Activated CD4-positive, alpha-beta T cell treated with anti-CD3 and anti-CD28 coated beads, Interleukin-2, amount 10 ng/mL, durations not matched to agents 24 days and 14 days (primary cell): ENCODE measurements at places on chromosomes 4 and X. TPM values are rescaled to one million over a fixed set of nuclear protein-coding genes. Genes with fewer than 3 reads are reported as not detected.
A peak's percentile ranks its signal among the peaks of the same experiment; 100 is the strongest.

DNA sequence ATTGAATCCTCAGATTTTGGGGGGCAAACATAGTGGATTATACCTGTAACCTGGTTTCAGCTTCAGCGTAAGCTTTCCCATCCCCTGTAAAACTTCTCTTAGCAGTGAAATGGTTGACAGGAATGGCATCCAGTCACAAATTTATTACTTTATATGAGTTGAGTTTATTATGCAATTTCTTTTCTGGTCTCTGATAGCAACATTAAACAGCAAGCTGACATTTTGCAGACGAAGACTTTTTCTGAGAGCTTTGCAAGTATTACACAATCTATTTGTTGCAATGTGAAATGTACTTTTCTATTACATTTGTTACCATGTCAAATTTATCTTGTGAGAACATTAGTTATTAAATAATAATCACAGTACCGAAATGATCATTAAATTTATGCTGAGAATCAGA, 60.6 kb downstream of the GSPT2 start:
- DNase-seq = no peak
- peaks cover 10% of the 10 kb centered on the region for H3K4me1 ChIP-seq
- H3K27me3 ChIP-seq = no peaks in the 10 kb centered on the region
- H3K4me3 ChIP-seq = peak overlapping the region; percentile 100
- H3K27ac ChIP-seq = no peak overlapping the region
- H3K36me3 ChIP-seq = peaks cover 8% of the 10 kb centered on the region

GRCh38 chr4:38539501-38539900, 124.5 kb upstream of the KLF3 start:
- no peak overlapping the region for H3K27ac ChIP-seq
- no peaks in the 10 kb centered on the region for H3K4me1 ChIP-seq
- peaks cover 26% of the 10 kb centered on the region for H3K27me3 ChIP-seq
- H3K36me3 ChIP-seq = no peaks in the 10 kb centered on the region
- H3K4me3 ChIP-seq = no peak overlapping the region
- DNase-seq = no peak

DNA sequence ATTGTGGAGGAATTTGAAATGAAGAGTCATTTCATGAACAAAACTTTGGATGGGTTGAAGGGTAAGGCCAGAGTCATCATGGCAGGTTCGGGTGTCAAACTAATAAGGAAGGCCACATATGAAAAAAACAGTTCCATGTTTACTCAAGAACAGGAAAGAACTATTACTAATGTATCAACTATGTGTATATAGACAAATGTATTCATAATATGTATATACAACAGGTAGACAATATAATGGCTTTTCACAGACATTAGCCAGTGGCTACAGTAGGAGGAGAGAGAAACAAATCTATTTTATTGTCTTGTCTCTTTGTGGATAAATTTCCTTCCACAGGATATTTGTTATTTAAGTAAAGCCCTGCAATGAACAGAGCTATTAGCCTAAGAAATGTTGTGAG, 101.1 kb downstream of the CBLL2 start:
- no peak for DNase-seq
- H3K4me3 ChIP-seq = no peak overlapping the region
- no peaks in the 10 kb centered on the region for H3K36me3 ChIP-seq
- no peaks in the 10 kb centered on the region for H3K27me3 ChIP-seq

- DNase-seq = no peak
- no peaks in the 10 kb centered on the region for H3K36me3 ChIP-seq
Measured at GRCh38 chr4:41102414-41103092, 111.8 kb downstream of the APBB2 start.

DNA sequence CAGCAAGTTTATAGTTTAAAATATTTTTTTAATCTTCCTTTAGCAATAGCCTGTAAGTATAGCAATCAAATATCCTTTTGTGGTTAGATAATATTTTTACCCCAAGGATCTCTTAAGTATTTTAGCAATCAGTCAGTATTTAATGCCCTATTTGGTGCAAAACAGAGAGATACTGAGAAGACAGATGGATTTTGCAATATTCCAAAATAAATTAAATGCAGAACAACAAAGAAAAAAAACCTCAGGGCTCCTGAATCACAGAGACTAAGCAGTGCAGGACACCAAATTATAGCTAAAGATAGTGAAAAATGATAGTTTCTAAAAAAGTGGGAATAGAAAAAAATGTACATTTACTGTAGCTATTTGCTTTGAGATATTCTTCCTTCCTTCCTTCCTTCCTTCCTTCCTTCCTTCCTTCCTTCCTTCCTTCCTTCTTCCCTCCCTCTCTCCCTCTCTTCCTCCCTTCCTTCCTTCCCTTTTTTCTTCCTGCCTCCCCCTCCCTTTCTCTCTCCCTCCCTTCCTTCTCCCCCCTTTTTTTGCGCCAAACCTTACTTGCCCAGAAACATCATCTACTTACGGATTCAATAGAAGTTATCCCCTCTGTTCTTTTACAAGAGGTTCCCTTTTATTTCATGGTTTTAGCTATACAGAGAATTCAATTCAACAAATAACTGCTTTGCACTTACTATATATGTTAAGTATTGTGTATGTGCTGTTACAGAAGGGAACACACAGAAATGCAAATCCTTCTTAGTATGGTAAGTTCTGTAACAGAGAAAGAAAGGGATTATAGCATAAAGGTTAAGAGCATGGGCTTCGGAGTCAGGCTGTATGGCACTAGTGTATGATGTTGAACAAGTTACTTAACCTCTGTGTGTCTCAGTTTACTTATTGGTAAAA, 219.0 kb downstream of the CPE start:
- H3K27ac ChIP-seq = no peak overlapping the region
- no peaks in the 10 kb centered on the region for H3K27me3 ChIP-seq
- H3K36me3 ChIP-seq = no peaks in the 10 kb centered on the region
- no peak for DNase-seq
- H3K4me3 ChIP-seq = no peak overlapping the region

DNA sequence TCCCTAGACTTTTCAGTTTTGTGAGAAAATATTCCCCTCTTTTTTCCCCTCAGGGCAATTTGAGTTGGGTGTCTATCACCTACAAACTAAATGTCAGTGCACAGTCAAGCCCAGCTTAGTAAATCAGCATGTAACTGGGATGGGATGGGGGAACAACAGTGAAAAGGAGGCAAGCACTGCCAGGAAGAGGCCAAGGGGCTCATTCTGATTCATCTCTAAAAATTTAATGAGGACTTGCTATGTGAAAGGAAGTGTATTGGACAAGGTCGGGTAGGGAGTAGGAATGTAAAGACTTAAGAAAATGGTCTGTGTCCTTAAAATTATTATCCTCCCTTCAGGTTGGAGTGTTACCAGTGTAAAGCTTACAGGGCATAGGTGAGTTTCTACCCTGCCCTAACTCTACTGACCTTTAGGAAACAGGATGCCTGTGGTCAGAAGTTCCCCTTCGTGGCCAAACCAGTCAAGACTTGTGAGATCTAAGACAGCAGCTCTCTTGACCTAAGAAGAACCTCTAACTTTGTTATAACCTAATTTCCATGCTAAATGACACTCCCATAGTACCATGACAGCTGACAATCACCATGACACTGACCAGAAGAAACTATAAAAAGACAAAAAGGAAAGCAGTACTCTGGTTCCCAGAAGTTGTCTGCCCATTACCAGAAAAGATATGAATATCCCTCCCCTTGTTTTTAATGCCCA, 194.4 kb upstream of the LDB2 start:
- H3K36me3 ChIP-seq = no peaks in the 10 kb centered on the region
- H3K27ac ChIP-seq = no peak overlapping the region
- H3K27me3 ChIP-seq = no peaks in the 10 kb centered on the region
- H3K4me1 ChIP-seq = no peaks in the 10 kb centered on the region
- H3K4me3 ChIP-seq = no peak overlapping the region

GRCh38 chr4:174860588-174860987, 31.5 kb upstream of the GLRA3 start:
- DNase-seq = no peak
- no peaks in the 10 kb centered on the region for H3K4me1 ChIP-seq

- H3K27me3 ChIP-seq = no peaks in the 10 kb centered on the region
- H3K4me3 ChIP-seq = peak overlapping the region; percentile 83
- H3K36me3 ChIP-seq = peaks cover 10% of the 10 kb centered on the region
- H3K27ac ChIP-seq = peak overlapping the region; percentile 94
- peaks cover 75% of the 10 kb centered on the region for H3K4me1 ChIP-seq
- DNase-seq = peak; percentile 78
Measured at GRCh38 chr4:40190880-40191815, 5.7 kb upstream of the RHOH start.

Gene DMRTC1B
- not detected in 2 replicates for total RNA-seq

Gene F8A2
- total RNA-seq = not detected in 2 replicates

Gene CXCL13
- total RNA-seq = 25.5 and 25.7 TPM in 2 replicates

Gene NPNT
- total RNA-seq = 0.12 TPM in 1 of 2 replicates, not detected in the other
